Astrocyte of the spinal cord (primary cell): ENCODE measurements at places on chromosomes 5 and 9.
A peak's percentile ranks its signal among the peaks of the same experiment; 100 is the strongest.

- no peak for DNase-seq
Observed at GRCh38 chr9:108634204-108634603, 221.6 kb downstream of the ACTL7B start.

GRCh38 chr5:72621576-72621975 lies 114.4 kb upstream of the ZNF366 start:
- DNase-seq: no peak

DNA sequence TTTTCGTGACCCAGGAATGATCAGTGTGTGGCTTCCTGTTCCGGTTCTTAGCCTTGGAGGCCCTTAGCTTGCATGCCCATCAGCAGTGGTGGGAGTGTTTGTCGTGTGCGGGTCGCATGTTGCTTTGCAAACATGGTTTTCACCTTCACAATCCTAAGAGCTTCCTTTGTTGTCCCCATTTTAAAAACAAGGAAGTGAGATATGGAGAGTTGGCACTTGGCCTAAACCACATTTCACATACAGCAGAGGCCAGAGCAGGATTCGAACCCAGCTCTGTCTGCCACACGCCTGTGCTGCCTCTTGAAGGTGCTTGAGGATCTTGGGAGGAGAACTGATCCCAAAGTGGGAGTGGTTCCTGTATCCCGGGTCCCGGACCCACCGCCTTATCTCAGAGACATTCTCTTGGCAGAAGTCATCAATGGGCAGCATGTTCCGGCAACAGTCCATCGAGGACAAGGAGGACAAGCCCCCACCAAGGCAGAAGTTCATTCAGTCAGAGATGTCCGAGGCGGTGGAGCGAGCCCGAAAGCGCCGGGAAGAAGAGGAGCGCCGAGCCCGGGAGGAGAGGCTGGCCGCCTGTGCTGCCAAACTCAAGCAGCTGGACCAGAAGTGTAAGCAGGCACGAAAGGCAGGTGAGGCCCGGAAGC lies 38.2 kb upstream of the POMT1 start:
- no peak for DNase-seq

- no peak for DNase-seq
Observed at GRCh38 chr5:61969347-61969746, 336.7 kb upstream of the KIF2A start.

- DNase-seq: no peak
Observed at GRCh38 chr5:73499187-73499586, 945 bp downstream of the BTF3 start.

DNA sequence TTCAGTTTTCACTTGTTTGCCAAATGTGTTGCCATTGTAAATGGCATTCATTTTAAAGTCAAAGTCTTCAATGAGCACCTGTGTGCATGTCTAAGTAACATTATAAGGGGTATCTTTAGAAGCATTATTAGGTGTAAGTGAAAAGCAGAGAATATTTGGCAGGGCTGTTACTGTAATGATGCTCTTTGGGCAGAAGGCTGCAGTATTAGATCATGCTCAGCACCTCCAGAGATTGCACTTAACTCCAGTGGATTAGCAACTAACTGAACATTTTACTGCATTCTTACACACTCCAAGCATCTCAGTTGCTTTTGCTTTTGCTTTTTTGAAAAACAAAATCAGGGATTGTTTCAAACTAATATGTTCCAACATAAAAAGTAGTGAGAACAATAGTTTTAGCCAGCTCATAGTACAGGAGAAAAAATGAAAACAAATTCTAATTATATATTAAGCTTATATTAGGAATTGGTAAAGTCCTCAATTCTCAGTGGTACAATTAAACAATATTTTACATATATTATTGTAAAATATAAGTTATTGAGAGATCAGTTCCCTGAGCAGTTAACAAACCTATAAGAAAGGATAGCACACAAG lies 1740.9 kb upstream of the CDH9 start:
- no peak for DNase-seq

- DNase-seq: no peak
Observed at GRCh38 chr9:96052686-96053085, 177.2 kb downstream of the ERCC6L2 start.

DNA sequence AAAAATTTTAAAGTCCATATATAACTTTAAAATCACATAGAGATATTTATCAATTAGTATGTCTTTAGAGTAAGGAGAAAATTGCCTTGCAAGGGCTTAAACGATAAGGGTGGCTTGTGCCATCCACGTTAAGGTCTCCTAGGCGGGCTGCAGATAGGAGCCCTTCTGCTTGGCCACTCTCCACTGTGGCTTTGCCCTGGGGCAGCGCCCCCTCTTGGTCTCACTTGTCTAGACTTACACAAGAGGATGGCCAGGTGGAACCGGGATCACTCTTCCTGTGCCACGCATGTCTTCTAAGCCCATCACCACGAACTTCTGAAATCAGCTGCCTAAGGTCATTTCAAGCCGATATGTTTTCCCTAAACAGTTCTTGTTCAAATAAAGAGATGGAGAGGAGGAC lies 2.9 kb downstream of the FPGS start:
- DNase-seq: no peak

- peak; percentile 41 for DNase-seq
Observed at GRCh38 chr9:121298689-121299466, 30.9 kb downstream of the GSN start.

GRCh38 chr9:133845440-133845839 lies 107.3 kb upstream of the SARDH start:
- DNase-seq: peak; percentile 51

- DNase-seq: no peak
Observed at GRCh38 chr5:134236318-134236717, 10.4 kb upstream of the PPP2CA start.

DNA sequence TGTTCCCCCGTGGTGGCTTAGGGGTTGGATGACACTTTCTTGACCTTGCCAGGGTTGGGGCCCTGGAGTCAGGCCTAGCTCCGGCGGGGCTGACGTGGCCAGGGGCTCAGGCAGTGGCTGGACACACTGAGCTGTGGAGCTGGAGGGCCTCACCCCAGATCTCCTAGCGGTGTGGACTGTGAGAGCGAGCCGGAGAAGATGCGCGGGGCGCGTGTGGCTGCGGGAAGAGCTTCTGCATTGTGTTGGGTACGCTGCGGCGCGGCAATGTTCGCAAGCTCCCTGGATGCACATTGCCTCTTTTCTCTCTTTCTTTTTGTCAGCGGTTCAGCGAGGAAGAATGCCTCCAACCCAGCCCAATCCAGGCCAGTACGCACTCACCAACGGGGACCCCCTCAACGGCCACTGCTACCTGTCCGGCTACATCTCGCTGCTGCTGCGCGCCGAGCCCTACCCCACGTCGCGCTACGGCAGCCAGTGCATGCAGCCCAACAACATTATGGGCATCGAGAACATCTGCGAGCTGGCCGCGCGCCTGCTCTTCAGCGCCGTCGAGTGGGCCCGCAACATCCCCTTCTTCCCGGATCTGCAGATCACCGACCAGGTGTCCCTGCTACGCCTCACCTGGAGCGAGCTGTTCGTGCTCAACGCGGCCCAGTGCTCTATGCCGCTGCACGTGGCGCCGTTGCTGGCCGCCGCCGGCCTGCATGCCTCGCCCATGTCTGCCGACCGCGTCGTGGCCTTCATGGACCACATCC lies 4.8 kb downstream of the NR2F1 start:
- DNase-seq: peak; percentile 48

DNA sequence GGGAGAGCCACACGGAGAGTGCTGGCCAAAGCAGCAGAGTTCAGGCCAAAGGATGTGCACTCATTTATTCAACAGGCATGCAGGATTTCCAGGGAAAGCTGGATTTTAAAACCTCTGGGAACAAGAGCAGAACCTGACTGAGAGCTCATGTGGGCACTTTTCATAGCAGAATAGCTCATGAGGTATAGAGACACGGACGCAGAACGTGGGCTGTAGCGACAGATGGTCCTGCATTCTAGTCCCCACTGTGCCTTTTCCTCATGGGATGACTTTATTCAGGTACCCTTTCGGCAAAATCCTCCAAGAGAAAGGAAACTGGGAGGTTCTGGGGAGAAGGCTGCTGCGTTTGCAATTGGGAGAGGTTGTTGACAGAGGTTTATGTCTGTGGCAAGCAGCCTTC lies 5.4 kb downstream of the IL4 start:
- DNase-seq: no peak
